ENCODE measurements at places on chromosomes 11 and 22. TPM values are rescaled to one million over a fixed set of nuclear protein-coding genes. Genes with fewer than 3 reads are reported as not detected.

Gene PANX3
- not detected for polyA plus RNA-seq

Gene FGF19
- polyA plus RNA-seq: not detected

Gene EIF3D
- 159 TPM for polyA plus RNA-seq

Gene WBP2NL
- not detected for polyA plus RNA-seq

Gene C11orf91
- not detected for polyA plus RNA-seq

Gene PI4KA
- polyA plus RNA-seq: 85.2 TPM

Gene MRGPRX3
- not detected for polyA plus RNA-seq

Gene APOC3
- polyA plus RNA-seq: 2.6 TPM

Gene MGAT3
- polyA plus RNA-seq: 12.3 TPM

Gene APOL6
- polyA plus RNA-seq: not detected

Gene CFAP300
- 7.2 TPM for polyA plus RNA-seq
